GM03348 (cell line): ENCODE measurements at places on chromosomes 12 and 14.
A peak's percentile ranks its signal among the peaks of the same experiment; 100 is the strongest.

DNA sequence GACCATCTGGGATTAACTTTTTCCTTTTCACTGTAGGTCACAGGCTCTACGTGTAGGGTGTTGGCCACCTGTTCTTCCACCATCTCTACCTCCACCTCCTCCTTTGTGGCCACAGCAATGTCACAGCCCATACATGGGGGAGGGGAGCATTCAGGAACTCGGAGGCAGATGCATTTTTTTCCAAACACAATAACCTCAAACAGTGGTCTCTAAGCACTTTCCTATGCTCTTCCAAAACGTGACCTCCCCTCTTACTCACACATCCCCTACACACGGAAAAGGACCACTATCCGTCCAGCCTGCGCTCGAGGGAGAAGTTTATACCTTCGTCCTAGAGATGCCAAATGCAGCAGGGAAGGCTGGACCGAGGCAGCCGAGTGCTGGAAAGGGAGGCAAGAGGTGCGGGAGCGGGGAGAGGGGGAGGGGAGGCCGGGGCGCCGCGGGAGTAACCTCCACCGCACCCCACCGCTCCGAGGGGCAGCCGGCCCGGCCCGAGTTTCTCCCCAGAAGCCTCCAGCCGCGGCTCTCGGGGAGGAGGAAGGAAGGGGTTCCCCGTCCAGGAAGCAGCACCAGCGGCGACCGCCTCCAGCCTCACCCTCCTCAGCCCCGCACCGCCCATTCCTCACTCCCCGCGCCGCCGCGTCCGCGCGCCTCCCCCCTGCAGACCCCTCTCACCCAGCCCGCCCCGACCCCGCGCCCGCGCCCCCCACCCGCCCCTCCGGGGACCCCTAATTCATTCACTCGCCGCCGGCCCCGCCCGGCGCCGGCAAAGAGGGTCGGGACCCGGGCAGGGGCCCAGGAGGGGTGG lies 594 bp downstream of the KRAS start:
- peak; percentile 59 for DNase-seq

DNA sequence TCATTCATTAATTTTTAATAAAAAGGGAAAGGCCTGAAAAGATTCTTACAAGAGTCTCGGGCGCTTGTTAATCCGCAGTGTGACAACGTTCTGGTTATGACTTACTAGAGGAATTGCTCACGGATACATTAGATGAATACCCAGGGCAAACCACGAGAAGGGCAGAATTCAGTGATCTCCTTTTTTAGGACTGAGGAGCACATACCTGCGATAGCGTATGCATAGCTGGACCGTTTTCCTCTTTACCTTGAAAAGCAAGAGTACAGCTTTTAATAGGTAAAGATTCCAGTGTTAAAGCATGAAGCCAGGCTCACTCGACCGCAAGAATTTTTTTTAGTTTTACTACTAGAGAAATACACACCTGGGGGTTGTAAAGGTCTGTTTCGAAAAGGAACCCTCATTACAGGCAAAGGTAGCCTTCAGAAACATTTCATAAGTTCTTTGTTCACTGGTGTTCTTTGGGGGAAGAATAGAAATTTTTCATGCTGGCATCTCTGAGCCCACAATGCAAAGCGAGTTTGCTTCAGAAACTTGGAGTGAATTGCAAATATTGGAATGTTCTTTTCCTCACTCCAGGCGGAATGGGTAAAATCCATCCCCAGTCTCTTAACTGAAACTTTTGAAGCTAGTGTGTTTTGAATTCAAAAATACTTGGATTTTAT lies 953 bp downstream of the MAPK1IP1L start:
- DNase-seq = peak; percentile 33

DNA sequence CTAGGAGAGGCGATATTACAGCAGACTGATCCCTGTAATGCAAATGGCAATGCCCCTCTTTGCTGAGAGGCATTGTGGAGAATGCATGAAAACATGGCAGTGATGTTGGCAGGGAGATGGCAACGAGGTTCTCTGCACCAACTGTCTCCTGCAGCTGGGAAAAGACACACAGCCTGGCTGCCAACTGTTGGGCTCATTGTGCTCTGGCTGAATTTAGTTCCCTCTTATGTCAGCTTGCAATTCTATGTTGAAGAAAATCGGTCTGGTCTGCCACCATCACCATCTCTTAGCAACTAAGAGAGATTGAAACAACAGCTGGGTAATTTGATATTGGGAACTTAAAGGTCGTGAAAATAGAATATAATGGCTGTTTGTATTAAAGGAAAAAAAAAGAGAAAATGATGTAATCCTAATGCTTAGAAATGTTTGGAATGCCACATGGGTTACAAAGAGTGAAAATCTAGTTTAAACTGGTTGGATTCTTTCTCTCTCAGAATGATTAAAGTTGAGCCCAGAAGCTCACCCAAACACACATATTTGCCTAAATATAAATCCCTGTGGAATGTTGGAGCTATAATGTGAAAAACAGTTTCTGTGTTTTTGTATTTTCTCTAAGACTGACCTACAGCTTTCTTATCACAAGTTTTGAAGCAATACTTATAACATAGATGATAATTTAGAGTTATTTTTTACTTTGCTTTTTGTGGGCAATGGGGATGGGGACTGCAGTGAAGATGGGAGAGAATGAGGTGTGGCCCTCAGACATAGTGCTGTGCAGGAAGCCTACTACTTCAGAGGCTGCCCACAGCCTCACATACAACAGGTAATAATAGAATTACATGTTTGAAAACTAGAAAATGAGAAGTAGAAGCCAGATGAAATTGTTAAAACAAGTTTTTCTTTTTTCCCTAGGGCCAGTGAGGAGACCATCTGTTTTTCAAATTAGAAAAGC lies 143.7 kb downstream of the AKAP6 start:
- DNase-seq = peak; percentile 51

DNA sequence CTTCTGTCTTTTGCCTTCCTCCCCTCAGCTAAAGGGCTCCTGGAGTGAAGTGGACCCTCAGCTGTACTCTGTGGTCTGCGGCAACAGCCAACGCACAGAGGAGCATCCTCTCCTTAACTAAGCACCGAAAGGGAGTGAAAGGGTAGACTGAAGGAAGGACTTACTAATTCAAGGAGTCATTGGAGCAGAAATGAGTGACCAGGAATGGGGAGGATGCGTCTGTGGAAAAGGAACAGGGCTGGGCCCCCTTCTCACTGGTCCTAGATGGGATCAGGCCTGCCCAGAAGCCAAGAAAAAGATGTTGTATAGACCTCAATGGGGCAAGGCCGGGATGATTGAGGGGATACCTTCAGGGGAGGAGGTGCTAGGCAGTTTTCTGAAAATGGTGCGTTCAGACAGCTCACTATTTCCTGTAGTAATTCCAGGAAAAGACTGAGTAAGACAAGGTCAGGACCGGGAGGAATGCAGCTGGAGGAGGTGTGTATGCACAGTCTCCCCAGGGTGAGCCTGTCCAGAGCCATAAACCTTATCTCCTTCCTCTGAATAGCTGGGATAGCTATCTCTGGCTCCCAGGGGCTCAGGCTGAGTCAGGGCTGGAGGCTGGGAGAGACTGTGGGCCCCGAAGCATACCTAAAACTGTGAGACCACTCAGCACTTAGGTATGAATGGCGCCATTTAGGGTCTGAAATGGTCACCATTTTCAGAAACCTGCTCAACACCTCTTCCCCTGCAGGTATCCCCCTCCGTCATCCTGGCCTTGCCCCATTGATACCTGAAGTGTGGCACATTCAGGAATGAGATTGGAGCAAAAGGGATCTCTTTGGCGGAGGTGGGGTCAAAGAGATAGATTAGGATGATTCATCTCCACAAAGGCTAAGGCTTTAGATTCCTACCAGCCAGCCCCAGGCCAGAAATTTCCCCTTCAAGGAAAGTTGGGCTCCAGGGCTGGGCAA lies 20.2 kb upstream of the KRT8 start:
- peak; percentile 89 for DNase-seq

GRCh38 chr14:43169722-43170121 lies 1337.4 kb downstream of the FSCB start:
- DNase-seq = no peak

DNA sequence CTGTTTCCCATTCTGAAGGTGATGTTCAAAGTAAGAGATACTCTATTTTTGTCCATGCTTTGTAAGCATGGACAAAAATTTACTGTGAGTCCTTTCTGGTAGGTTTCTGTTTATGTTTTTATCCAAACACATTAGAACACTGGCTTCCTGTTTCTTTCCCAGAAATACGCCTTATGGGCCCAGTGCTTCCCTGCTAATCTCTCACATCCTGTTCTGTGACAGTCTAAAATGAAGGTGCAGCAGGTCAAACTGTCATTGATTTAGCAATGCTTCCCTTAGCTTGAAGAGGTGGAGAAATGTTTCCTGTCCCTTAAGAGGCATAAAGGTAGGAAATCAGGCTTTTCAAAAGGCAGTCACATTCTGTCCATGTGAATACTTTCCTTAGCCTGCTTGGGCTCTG lies 305.6 kb downstream of the RPS29 start:
- DNase-seq = no peak

- no peak for DNase-seq
Observed at GRCh38 chr14:45145214-45145613, 9.5 kb downstream of the FANCM start.

DNA sequence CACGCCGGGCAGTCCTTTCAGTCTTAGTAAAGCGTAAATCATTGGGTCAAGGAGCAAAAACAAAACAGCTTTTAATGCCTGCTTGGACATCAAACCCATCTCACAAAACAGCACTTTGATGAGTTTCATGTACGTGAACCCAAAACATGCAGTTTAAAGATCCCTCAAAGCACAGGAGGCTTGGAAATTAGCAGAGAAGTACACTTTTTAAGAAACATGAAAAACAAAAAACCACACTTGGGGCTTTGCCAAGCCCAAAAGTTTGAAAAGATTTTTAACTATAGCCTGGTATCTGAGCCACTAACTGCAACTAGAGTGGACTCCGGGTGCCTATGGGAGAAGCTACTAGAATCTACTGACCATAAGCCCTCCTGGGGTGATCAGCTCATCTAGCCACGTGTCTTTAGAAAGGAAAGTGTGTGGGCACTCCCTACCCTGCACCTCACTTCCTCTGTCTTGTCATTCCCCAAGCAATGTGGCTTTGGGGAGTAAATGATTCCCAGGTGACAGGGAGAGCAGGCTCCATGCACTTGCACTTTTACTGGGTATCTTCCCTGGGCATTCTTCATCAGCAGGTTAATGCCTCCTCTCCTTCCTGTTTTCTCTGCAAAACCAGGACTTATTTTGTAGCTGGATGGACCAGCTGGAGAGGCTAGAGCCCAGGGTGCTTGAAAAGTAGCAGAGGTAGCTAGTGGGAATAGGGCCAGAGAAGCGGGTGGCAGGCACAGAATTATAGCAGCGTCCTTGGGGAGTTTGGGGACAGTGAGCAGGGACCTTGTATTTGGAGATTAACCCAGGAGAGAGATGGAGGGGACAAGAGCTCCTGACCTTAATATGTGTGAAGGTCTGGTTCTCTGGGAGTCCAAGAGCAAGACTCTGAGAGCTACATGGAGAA lies 339.3 kb downstream of the BCL11B start:
- no peak for DNase-seq

DNA sequence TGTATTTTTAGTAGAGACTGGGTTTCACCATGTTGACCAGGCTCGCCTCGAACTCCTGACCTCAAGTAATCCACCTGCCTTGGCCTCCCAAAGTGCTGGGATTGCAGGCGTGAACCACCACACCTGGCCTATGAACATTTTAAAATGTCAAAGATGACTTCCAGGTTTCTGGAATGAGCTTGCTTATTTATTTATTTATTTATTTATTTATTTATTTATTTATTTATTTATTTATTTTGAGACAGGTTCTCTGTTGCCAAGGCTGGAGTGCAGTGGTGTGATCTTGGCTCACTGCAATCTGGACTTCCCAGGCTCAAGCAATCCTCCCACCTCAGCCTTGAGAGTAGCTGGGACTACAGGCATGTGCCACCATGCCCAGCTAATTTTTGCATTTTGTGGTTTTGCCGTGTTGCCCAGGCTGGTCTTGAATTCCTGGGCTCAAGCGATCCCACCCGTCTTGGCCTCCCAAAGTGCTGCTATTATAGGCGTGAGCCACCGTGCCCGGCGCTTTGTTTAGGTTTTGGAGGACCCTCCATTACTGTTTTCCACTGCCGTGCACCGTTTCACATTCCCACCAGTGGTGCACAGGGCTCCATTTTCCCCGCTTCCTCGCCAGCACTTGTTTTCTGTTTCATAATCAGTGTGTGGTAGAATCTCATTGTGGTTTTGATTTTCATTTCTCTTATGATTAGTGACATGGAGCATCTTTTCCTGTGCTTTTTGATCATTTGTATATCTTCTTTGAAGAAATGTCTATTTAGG lies 6.4 kb upstream of the CFAP251 start:
- DNase-seq = no peak
